ENCODE measurements at places on chromosomes 2 and 18.

GRCh38 chr18:27382567-27383216 lies 197.6 kb upstream of the CHST9 start:
- DNase-seq: no peak

GRCh38 chr2:217622205-217623060 lies 380.4 kb downstream of the TNS1 start:
- DNase-seq: no peak

- DNase-seq: no peak
Measured at GRCh38 chr2:209763106-209763505, 8.5 kb upstream of the UNC80 start.

DNA sequence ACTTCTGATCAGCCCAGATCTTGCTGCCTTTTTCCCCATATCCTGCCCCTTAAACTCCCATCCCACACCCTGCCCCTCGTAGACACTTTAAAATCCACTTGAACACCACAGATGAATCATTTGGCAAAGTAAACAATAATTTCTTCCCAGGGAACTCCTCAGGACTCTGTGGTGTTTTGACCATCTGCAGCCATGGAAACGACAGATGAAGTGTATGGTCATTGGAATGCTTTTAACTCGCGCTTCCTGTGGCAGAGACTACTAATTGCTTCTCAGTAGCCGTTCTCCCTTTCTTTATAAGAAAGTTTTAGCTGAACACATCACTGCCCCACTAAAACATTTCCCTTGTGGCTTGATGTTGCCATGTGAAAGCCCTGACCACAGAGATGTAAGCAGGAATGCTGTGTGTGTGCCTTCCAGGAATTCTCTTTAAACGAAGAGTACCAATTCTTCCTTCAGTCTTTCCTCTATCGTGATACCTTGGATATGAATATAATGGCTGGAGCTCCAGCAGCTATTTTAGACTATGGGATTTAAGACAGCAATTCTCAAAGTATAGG lies 92.7 kb upstream of the PARD3B start:
- peak; percentile 57 for DNase-seq

- DNase-seq: no peak
Measured at GRCh38 chr2:191038741-191039140, 24.8 kb upstream of the STAT1 start.

- DNase-seq: no peak
Measured at GRCh38 chr2:70019096-70019495, 57.7 kb upstream of the ASPRV1 start.

DNA sequence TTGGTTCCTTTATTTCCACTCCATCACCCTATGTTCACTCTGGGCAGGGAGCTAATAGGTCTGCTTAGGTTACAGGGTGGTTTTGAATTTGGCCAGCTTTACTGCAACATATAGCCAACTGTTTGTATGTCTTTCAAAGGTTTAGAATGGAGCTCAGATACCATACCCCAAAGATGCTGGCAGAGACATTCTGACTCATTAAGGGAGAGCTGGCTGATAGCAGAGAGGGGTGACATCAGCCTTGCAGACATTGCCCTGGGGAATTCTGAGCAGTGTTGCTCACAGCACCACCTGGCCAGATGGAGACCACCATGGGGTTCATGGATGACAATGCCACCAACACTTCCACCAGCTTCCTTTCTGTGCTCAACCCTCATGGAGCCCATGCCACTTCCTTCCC lies 2.1 kb downstream of the PROKR1 start:
- DNase-seq: no peak

GRCh38 chr18:45321520-45321919 lies 293.8 kb upstream of the SLC14A2 start:
- no peak for DNase-seq

DNA sequence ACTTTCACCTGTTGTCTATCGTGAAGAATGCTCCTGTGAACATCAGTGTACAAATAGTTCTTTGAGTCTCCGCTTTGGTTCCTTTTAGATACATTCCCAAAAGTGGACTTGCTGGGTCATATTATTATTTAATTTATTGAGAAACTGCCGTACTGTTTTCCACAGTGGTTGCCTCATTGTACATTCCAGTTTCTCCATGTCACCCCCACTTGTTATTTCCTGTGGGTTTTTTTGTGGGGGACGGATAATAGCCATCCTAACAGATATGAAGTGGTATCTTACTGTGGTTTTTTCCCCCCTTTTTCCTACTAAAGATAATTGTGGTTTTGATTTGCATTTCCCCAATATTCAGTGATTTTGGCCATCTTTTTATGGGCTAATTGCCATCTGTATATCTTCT lies 53.8 kb downstream of the SMCHD1 start:
- DNase-seq: no peak

- peak; percentile 83 for DNase-seq
Measured at GRCh38 chr2:85785027-85785822, 31.4 kb downstream of the ATOH8 start.

- DNase-seq: no peak
Measured at GRCh38 chr2:192186806-192187205, 7.9 kb downstream of the TMEFF2 start.

DNA sequence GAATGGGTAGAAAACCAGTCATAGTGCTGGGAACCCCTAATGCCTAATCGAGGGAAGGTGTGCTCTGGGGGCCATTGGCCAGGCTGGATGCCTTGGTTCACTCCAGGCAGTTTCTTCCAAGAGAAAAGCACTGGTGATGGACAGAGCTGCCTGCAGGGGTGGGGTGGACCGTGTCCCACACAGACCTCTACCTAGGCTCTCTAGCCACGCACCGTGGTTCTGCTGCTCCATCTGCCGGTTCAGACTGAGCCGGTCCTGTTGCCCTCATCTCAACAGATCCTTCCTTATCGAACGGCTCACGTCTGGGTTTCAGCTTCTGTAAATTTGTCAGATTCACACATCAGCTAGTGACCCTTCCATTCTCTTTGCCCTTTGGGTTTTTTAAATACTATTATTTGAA lies 46.4 kb downstream of the RALB start:
- no peak for DNase-seq

GRCh38 chr2:64839844-64840243 lies 149.4 kb upstream of the SLC1A4 start:
- no peak for DNase-seq

- DNase-seq: no peak
Measured at GRCh38 chr2:109205447-109205846, 76.4 kb downstream of the SH3RF3 start.

GRCh38 chr18:33928231-33928630 lies 296.5 kb downstream of the NOL4 start:
- no peak for DNase-seq

DNA sequence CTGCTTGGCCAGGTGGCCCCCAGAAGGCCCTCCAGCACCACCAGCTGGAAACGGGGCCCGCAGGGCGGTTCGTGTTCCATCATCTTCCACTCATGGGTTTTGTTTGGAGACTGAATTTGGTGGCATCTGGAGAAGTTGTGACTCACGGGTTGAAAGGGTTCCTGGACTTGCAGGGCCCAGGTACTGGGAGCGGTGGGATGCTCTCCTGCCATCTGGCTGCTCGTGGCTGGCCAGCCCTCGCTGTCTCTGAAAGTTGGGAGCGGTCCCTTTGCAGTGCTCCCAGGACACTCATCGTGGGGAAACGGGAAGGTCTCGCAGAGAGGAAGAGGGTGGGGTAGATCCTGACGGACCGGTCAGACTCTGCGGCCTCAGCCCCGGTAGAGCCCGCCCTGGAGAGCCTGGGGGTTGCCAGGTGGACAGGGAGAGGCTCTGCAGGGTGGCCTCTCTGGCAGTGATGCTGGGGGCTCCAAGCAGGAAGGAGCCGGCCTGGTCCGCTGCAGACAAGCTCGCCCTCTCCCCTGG lies 47.5 kb downstream of the TWIST2 start:
- DNase-seq: no peak

DNA sequence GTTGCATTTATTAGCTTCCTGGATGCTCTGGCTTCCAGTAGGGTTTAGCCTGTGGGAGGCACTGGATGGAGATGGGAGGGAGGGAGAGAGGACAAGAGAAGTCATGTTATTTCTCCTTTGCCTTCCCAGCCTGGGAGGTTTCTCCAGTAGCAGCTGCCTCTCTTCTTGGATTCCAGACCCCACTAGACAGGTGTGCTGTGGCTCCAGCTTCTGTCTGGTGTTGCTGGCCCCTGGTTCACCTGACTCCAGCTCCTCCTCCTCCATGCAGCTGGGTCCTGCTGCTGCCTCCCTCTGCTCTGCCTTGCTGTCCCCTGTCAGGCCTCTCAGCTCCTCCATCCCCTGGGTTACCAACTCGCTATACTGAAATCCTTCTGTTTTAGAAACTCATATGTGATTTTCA lies 188.9 kb upstream of the TNP1 start:
- DNase-seq: no peak

DNA sequence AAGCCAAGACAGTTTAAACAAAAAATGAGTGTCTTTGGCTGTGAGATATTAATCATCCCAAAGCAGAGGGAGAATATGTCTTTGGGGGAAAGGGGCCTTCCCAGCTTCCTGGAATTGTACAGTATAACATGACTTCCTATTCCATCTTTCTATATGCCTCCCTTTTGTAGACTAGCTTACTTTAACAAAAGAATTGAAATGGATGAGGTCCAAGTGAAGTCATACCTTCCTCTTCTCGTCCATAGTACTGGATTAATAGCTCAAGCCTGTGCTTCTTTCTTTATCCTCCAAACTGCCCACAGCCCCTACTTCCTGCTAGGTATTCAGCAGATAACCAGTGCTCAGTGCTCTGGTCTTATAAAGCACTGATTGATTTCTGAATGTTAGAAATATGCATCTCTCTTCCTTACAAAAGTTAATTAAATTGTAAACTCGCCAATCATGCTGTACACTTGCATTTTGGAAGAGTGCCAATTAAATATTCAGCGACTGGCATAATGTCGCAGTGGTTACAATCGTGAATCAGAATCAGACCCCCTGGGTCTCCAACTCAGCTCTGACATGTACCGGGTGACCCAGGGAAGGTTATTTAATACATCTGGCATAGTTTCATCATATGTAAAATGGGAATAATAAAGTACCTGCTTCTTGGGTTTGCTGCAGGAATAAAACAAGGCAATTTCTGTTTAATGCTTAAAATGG lies 325.1 kb downstream of the RND3 start:
- no peak for DNase-seq
